ENCODE measurements at places on chromosomes 4 and X.

GRCh38 chr4:141375855-141376254 lies 155.2 kb downstream of the ZNF330 start:
- peak; percentile 86 for DNase-seq

GRCh38 chrX:38206036-38206435 lies 14.6 kb downstream of the SRPX start:
- no peak for DNase-seq

- DNase-seq = no peak
Observed at GRCh38 chr4:110367156-110367555, 108.8 kb upstream of the ENPEP start.

GRCh38 chrX:78946178-78946931 lies 1.2 kb downstream of the P2RY10 start:
- no peak for DNase-seq

DNA sequence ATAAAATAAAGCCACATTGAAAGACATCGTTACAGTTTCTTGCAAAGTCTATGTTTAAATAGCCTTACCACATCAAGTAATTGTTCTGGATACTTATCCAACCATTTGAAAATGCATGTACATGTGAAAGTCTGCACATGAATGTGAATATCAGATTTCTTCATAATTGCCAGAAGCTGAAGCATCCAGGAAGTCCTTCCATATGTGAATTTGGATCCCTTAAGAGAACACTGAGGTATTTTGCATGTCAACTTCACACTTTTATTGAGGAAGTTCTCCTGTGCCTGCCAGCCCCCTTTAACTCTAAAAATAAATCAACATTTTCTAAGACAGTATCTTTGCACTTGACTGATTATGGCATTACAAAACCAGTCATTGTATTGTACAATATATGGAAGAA lies 1103.5 kb upstream of the ADGRL3 start:
- DNase-seq = no peak

DNA sequence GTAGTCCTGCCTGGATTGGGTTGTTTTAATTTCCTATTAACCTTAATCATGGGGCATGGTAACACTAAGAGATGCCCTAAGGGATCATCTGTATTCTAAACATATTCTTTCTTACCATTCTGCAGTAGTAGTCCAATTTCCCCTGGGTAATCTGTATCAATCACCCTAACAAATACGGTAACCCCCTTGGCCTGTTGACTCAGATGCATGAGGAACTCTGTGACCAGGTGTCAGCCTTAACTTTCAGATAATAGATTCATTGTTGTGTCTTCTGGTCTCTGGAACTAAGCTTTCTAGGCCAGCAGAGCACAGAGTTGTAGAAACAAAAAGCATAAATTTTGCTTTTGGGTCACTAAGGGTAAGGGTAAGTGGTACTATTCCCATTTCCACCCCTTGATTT lies 13.1 kb upstream of the BANK1 start:
- no peak for DNase-seq

DNA sequence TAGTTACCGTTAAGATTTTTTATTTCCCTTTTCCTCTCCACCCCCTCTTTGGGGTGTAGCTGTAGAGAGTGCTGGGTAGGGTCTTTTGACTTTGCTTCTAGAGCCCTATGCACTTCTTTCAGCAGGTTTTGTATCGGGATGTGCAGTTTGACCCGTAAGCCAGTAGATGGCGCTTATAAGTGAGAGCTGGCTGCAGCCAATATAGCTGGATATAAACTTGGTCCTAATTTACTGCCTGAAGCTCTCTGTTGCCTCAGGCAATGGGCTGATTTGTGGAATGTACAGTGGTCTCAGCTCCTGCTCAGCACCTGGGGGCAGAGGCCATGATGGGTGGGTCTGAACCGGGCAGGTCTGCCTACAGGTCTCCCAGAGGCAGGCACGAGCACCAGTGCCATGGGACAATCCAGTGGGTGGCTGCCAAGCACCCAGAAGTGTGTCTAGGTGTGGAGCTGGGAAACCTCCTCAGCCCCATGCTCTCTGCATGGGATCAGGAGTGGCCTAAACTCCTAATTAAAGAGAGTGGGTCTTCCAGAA lies 146.5 kb downstream of the SPANXN1 start:
- no peak for DNase-seq

DNA sequence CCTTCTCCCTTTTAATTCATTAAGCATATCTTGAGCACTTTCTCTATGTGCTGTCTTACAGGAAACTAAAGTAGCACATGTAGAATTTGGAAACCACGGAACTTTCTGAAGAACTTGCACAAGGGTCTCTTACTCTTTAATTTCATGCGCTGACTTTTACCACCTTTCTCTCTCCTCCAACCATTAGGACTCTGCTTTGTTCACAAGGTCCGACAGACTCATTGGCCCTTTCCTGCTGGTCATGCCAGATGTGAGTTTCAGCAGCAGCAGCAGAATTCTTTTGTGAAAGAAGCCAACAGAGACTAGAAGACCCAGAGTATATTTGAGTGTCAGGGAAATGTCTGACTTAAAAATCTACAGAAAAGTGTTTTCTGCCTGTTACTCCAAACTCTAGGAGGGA lies 207.1 kb downstream of the GUCY2F start:
- no peak for DNase-seq

DNA sequence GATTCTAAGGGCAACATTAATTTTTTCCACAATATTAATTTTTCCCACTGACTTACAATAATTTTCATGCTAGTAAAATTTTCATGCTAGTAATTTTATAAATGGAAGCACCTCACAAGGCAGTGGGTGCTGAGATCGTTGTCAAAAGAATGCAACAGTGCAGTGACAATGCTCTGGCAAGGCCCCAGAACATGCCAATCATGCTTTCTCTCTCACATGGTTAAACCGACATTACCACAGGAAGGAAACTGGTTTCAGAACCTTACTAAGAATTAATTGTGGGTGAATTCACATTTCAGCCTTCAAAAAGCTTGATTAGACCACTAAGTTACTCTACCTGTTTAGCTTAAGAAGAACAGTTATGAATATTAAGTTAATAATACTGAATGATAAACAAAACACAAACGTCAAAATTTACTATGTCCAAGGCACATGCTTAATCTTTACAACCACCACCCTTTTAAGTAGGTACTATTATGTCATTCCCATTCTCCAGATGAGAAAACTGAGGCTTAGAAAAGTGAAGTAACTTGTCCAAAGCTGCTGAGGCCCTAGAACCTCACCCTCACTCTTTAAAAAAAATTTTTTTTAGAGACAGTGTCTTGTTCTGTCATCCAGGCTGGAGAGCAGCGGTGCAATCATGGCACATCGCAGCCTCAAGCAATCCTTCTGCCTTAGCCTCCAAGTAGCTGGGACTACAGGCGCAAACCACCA lies 10.0 kb upstream of the OPHN1 start:
- DNase-seq = peak; percentile 5

GRCh38 chrX:122196343-122196742 lies 987.7 kb upstream of the GRIA3 start:
- DNase-seq = no peak

- no peak for DNase-seq
Observed at GRCh38 chr4:99651016-99651769, 6.4 kb downstream of the C4orf54 start.

- peak; percentile 49 for DNase-seq
Observed at GRCh38 chrX:129540068-129540653, at the start of gene OCRL. Gene OCRL (plus strand): TSS chrX:129540259. CDS start chrX:129540440, 181 bp downstream.

GRCh38 chr4:84672177-84672576 lies 89.2 kb downstream of the CDS1 start:
- DNase-seq = no peak

DNA sequence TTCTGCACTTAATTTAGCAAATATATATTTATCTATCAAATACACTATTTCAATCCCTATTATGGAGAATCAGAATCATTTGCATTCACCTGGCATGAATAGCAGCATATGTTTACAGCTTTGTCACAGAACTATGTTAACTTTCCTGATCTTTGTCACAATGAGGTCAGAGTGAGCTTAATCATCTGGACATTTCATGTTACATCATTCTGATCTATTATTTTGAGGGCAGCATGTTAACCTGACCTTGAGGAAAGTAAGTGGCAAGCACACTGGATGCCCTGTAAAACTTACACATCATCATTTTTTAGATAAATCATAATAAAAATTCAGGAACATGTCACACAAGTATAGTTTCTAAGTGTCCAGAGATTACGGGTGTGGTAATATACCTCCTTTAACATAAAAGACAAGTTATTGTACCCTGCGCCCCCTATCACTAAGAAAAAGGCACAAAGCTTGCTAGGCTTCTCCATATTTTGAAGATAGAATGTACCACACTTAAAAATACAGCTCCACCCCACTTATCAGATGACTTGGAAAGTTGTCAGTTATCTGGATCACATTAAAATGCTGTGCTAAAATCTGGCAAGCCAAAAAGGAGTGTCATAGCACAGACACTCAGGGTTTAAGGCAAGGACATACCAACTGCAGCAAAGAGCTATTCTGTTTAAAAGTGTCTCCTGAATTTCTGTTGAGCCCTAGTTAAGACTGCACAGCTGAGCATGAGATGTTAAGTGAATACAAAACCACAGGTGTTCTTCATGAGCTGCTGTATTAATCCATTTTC lies 182.7 kb upstream of the FAT4 start:
- DNase-seq = peak; percentile 72

GRCh38 chr4:174437324-174437723 lies 85.0 kb downstream of the HPGD start:
- peak; percentile 87 for DNase-seq

- no peak for DNase-seq
Observed at GRCh38 chrX:9532349-9532748, 67.5 kb downstream of the TBL1X start.

GRCh38 chr4:139152249-139152648 lies 24.8 kb downstream of the ELF2 start:
- no peak for DNase-seq

GRCh38 chrX:69431420-69431819 lies 72.7 kb upstream of the NALF2 start:
- no peak for DNase-seq

DNA sequence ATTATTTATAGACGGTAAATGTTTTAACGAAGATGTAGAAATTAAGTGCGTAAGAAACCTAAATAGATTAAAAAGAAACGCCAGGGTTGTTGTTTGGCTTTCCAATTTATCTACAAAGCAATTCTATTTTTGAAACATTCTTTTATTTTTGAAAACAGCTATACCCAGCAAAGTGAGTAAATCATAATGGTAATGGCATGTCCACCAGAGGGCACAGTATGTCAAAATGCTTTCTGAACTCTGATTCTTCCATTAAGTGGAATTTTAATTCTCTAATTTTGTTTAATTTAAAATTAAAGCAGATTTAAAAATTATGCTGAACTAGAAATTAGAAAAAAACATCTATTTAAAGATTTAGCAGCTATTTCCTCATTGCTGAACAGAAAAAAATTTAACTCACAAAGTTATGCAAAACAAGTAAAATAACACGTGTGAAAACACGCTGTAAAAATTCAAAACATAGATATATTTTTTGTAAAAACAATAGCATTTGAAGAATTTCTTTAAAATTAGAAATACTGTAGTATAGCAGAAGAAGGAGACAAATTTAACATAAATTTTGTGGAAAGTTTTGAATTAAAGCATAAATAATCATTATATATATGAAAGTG lies 26.5 kb downstream of the RASSF6 start:
- DNase-seq = peak; percentile 25

DNA sequence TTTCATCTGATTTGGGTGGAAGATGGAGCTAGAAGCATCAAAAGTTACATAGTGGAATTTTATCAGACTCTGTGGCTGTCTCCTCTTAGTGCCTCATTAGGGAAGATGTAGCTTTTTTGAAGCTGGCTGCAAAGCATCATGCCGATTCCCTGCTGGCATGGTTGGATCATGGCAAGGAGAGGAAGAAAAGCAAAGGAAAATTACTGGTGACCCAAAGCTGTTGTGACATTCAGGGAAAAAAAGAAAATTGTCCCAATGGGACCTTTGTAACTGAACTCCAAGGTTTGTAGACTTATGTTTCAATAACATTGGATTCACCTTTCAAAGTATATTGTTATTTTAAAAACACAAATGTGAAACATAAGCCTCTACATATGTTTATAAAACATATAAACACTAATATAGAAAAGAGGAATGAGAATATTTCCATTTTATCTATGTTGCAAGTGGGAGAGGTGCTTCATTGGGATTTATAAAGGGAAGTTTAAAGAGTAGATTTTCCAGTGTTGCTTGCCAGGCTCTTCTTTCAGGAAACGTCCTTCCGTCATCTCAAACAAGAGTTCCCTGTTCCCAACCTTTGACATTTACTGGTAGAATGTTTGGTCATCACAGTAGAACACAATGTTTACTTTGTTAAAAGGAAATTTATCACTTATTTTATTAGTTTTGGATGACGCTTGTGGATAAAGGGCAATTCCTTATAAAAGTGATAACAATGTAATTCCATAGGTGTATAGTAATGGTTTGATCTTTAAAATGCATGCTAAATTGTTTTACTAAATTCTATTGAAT lies 190.1 kb upstream of the GPRIN3 start:
- DNase-seq = peak; percentile 1

DNA sequence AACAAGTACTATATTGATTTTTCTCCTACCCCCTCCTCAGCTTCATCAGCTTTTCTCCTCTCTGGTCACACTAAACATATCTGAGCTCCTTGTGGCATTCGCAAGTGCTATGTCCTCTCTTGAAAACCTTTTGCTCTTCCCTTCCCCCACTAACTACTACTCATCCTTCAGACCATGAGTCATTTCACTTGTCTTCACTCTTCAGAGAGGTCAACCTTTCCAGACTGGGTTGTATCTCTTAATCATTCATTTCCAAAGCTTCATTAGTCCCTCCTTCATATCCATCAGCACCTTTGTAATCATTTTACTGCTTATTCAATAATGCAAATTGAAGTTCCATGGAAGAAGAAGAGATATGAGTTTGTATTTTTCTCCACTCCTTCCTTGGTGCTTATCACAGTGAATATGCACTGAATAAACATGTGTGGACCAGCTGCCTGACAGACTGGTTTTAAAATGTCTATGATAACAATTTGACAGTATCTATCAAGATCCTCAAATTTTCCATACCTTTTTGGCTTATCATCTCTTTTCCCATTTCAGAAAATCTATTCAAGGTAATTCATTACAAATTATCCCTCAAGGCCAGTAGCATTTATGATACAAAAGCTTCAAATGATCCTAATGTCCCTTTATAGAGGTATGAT lies 28.4 kb downstream of the DDX60L start:
- DNase-seq = peak; percentile 14

- no peak for DNase-seq
Observed at GRCh38 chrX:48831909-48832291, 3.5 kb downstream of the PCSK1N start.

- DNase-seq = no peak
Observed at GRCh38 chr4:24913119-24913485, 260 bp upstream of the CCDC149 start.

DNA sequence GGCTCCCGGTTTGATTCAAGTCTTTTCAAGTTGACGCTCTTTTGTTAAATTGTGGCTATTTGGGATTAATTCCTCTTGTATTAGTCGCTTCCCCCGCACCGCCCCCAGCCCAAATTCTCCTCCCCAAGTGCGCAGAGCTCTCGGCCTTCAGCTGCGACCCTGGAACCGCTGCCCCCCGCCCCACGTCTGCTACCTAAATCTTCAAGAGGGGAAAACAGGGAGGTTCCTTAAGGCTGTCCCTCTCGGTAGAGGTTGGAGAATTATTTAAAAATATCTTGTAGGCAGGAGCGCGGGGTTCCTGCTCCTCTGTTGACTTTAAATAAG lies 860 bp upstream of the RPS6KA3 start:
- no peak for DNase-seq

- DNase-seq = no peak
Observed at GRCh38 chrX:149363965-149364364, 141.1 kb downstream of the IDS start.

GRCh38 chrX:152245213-152245612 lies 106.8 kb upstream of the MAGEA10 start:
- no peak for DNase-seq

Measured in fibroblast of gingiva (primary cell).